Activated naive CD4-positive, alpha-beta T cell treated with anti-CD3 and anti-CD28 coated beads, Interleukin-2, amount 10 ng/mL, durations not matched to agents 7 days and 5 days (primary cell): ENCODE measurements at places on chromosomes 11 and 22.
A peak's percentile ranks its signal among the peaks of the same experiment; 100 is the strongest.

GRCh38 chr11:102241026-102241425 is 76.3 kb upstream of the BIRC3 start:
- peaks cover 20% of the 10 kb centered on the region for H3K27me3 ChIP-seq
- DNase-seq: no peak

DNA sequence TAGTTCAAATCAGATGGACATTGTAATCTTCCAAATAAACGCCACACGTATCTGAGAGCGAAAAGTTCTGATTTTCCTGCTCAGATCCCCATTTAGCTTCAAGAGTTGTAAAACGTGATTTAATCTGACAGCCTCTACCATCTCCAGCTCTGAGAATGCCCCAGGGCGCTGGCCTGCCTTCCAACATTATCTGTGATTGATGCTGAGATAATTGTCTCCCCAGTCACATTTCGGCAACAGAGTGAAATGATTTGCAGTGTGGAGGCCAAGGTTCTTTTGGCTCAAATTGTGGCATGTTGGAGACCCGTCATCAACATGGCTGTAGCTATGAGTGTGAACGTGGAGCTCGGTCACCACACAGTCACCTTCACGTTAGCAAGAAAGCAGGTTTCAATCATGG is 283.4 kb downstream of the BRD1 start:
- H3K4me1 ChIP-seq: no peaks in the 10 kb centered on the region
- H3K27ac ChIP-seq: no peak overlapping the region
- H3K27me3 ChIP-seq: no peaks in the 10 kb centered on the region
- H3K36me3 ChIP-seq: no peaks in the 10 kb centered on the region

- H3K36me3 ChIP-seq: no peaks in the 10 kb centered on the region
- H3K27ac ChIP-seq: no peak overlapping the region
- H3K4me3 ChIP-seq: no peak overlapping the region
These were observed 6.4 kb downstream of the CCT8L2 start for GRCh38 chr22:16586170-16586569.

DNA sequence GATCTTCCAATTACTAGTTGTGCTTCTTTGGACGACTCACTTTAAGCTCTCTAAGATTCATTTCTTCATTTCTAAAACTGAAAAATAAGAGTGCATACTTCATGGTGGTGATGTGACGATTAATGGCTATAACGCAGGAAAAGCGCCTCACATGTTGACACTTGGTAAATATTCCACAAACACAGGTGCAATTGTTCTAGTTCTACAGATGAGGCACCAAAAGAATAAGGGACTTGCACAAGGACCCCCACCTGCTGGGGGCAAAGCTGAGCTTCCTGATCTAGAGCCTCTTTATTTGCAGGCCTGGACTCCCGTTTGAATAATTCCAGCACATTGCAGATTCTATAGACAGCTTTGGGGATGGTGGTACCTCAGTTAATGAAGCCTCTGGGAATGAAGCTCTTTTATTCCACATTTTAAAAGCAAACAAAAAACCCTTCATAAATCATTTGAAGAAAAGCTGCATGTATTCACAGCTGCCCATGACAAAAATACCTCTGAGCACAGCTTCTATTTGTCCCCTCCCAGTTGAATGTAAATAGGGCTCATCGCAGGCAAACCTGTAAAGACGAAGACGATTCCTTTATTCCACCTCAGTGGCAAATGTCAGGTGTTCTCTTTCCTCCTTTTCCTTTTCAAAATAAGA is 14.9 kb upstream of the CADM1 start:
- H3K27ac ChIP-seq: no peak overlapping the region
- no peaks in the 10 kb centered on the region for H3K36me3 ChIP-seq
- DNase-seq: no peak
- no peaks in the 10 kb centered on the region for H3K4me1 ChIP-seq

- no peaks in the 10 kb centered on the region for H3K4me1 ChIP-seq
- no peak for DNase-seq
- H3K4me3 ChIP-seq: no peak overlapping the region
- H3K36me3 ChIP-seq: no peaks in the 10 kb centered on the region
- peaks cover 19% of the 10 kb centered on the region for H3K27me3 ChIP-seq
These were observed 127.1 kb downstream of the CHST1 start for GRCh38 chr11:45538363-45538762.

- no peak for DNase-seq
- no peaks in the 10 kb centered on the region for H3K36me3 ChIP-seq
- no peaks in the 10 kb centered on the region for H3K27me3 ChIP-seq
- H3K27ac ChIP-seq: no peak overlapping the region
- H3K4me1 ChIP-seq: no peaks in the 10 kb centered on the region
These were observed 713.9 kb downstream of the ETS1 start for GRCh38 chr11:127873478-127873877.

GRCh38 chr11:19713196-19714021 is 772 bp downstream of the NAV2 start:
- H3K27me3 ChIP-seq: peaks cover 62% of the 10 kb centered on the region
- no peak for DNase-seq
- H3K4me3 ChIP-seq: peak overlapping the region; percentile 79
- no peak overlapping the region for H3K27ac ChIP-seq
- H3K36me3 ChIP-seq: no peaks in the 10 kb centered on the region

- H3K4me3 ChIP-seq: no peak overlapping the region
- H3K4me1 ChIP-seq: no peaks in the 10 kb centered on the region
- peaks cover 7% of the 10 kb centered on the region for H3K27me3 ChIP-seq
These were observed 180.8 kb downstream of the DBX1 start for GRCh38 chr11:19979519-19979845.

GRCh38 chr22:35394011-35394312 is 6.0 kb upstream of the MCM5 start:
- H3K27me3 ChIP-seq: peaks cover 25% of the 10 kb centered on the region
- no peak overlapping the region for H3K27ac ChIP-seq
- no peaks in the 10 kb centered on the region for H3K36me3 ChIP-seq
- H3K4me3 ChIP-seq: no peak overlapping the region
